SW480 (cell line): ENCODE measurements at places on chromosomes 11 and 22.

DNA sequence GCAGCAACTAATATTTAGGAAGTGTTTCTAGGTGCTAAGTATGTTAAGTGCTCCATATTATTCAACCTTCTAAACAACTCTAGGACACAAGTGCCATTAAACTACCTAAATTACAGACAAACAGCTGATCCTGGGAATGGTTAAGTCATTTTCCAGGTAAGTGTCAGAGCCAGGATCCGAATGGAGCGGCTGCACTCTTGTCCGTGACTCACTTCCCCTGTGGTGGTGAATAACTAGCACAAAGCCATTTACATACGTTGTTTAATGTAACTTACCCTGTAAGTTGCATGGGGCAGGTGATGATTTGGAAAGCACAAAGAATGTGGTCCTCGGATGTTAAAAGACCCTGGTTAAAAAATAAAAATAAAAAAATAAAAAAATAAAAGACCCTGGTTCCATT lies 8.8 kb upstream of the PRG2 start:
- peak; percentile 65 for DNase-seq

DNA sequence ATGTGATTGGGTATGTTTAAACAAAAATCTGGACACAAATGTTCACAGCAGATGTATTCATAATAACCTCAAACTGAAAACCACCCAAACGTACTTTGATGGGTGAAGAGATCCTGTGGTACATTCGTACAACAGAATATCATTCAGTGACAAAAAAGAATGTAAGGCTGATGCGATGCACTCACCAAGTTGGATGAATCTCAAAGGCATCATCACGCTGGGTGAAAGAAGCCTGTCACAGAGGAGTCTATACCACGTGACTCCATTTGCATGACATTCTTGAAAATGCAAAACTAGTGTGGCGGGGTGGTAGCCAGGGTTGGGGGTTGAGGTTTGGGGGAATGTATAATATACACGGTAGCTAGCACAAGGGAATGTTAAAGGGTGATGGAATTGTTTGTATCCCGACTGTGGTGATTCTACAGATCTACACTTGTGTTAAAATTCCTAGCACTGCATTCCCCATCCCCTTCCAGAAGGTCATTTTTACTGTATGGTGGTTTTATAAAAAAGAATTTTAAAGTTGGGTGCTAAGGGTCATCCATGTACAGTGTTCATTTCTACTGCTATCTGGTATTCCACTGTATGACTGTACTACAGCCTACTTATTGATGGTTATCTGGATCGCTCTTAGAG lies 35.0 kb upstream of the SLC25A1 start:
- no peak for DNase-seq

DNA sequence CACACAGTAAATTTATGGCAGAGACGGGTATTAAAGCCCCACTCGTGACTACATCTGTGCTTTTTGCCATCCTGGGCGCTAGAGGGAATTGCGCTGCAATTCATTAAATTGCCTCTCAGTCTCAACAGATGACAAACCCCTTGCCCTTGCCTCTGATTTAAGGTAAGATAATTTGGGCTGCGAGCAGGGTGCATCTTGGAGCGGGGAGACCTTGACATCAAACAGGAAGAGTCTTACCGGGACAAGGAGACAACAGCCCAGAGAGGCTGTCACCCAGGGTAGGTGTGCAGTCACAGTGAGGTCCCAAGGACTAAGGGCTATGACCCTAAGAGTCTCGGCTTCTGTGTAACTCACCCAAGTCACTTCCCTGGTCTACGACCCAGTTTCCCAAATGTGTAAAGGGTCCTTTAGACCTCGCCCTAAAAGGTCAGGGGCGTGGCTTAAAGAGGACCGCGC lies 449 bp upstream of the TOM1 start:
- peak; percentile 34 for DNase-seq

- DNase-seq = peak; percentile 12
Observed at GRCh38 chr11:8309862-8310261, 46.2 kb upstream of the LMO1 start.

GRCh38 chr11:57566905-57567514 lies 462 bp downstream of the UBE2L6 start:
- DNase-seq = no peak

DNA sequence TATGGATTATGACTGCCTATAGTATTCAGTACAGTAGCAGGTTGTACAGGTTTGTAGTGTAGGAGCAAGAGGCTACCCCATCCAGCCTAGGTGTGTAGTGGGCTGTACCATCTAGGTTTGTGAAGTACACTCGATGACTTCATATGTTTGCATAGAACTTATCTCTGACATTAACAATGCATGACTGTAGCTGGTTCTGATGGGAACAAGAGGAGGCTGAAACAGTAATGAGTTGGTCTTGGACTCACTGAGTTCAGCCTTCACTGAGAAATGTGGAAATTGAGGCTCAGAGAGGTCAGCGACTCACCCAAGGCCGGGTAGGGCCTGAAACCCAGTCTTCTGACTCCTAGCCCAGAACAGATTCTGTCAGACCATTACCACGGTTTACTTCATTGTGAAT lies 13.0 kb downstream of the MYO7A start:
- DNase-seq = no peak

- no peak for DNase-seq
Observed at GRCh38 chr11:115676206-115676605, 172.0 kb upstream of the CADM1 start.

DNA sequence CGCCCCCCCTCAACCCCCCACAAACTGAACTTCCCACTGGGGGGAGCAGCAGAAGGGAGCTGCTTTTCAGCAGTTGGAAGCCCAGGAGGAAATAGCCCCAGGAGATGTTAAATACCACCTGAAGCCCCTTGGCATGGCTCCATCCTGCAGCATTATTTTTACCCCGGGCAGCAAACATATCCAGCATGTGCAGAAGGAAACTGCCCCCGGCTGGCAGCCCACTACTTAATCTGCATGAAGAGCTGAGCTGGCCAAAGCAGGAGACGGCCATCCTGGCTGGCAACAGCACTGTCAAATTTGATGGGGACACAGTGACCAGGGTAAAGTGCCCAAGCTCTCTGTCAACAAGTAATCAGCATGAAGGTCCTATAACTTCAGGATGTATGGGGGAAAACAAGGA lies 32.0 kb downstream of the BUD13 start:
- DNase-seq = no peak

DNA sequence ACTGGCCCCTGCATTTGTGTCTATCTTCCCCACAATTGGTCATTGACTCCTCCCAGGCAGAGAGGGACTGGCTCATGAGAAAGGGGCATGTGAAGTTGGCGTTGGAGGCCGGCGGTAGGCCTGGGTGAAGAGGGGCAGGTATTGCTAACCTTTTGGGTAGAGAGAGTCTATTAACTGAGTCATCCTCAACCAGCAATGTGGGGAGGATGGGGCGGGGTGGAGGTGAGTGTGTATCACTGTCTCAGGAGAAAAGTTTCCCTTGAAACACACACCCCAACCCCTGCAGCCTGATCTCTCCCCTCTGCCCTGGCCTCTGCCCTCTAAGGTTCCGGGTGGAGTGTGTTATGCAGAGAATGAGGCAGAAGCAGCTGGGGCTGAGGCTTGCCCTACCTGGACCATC lies 60.1 kb upstream of the PHF21B start:
- DNase-seq = peak; percentile 32

- no peak for DNase-seq
Observed at GRCh38 chr11:134517621-134518293, 105.7 kb upstream of the B3GAT1 start.

DNA sequence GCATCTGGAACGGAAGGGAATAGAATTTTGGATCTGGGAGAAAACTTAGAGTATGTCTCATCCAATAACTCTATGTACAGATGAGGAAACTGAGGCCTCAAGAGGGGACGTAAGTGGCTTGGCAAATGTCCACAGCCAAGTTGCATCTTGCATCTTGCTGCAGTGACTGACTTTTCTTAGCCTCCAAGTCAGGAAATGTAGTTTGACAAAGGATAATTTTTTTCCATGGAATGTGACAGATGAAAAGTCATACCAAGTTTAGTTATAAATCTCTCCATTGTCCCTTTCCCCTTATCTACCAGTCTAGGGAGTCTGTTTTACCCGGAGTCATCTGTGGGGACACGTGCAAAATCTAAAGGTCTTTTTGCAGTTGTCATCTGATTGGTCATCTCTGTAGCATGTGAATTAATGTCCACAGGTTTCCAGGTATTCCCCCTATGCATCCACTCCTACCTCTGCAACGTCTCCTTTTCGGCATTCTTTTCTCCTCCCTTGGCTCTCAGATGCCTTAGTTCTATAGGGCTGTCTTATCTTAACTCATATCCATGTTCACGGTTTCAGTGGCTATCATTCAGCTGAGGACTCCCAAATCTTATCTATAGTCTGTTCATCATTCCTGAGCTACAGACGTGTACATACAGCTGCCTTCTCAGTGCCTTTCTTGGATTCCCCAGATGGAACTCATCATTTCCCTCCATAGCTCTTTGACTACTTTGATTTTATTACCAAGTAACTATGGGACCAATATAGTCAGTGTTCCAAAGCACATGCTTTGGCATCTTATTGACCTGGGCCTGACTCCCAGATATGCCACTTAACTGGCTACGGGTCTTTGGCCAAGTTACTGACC lies 139.5 kb upstream of the TIMP3 start:
- no peak for DNase-seq

DNA sequence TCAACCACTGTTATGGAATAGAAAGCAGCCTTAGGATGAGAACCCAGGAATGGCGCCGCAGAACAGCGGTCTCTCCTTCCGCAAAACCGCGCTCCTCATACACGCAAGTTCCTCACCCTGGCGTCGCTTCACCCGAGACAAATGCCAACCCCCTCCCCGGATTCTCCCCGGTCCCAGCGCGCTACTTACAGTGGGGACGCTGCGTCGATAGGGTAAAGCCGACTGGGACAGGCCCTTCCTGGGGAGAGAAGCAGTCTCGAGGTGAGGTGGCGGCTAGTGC lies 287 bp downstream of the RPS13 start:
- DNase-seq = no peak

GRCh38 chr11:63969461-63969860 lies 5.0 kb upstream of the COX8A start:
- DNase-seq = no peak

- no peak for DNase-seq
Observed at GRCh38 chr11:34898474-34898873, 17.7 kb downstream of the APIP start.

DNA sequence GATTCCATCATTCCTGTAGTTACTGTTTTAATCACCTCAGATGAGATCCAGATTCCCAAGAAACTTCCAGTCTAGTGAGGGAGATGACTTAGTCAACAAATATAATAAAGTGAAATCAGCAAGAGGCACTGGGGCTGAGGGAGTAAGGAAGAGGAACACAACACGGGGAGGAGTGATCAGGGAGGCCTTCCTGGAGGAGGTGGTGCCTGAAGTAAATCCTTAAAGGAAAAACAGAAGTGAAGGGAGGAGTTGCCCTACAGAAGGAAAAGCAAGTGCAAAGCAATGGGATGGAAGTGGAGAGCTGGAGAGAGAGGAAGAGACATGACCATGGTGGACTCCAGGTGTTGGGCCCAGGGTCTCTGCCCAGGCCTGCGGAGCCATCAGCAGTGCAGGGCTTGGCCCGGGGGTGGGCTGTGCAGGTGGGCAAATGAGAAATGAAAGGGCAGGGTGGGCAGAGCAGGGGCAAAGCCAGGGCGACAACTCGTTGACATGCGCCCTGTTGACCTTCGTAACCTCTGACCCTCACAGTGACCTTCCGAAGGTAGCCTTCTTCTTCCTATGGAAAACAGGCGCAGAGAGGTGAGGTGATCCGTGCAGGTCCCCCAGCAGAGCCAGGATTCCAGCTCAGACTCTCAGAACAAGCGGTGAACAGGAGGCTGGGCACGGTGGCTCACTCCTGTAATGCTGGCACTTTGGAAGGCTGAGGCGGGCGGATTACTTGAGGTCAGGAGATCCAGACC lies 12.1 kb upstream of the PPARA start:
- no peak for DNase-seq

GRCh38 chr22:37154925-37155712 lies 5.4 kb upstream of the IL2RB start:
- no peak for DNase-seq

DNA sequence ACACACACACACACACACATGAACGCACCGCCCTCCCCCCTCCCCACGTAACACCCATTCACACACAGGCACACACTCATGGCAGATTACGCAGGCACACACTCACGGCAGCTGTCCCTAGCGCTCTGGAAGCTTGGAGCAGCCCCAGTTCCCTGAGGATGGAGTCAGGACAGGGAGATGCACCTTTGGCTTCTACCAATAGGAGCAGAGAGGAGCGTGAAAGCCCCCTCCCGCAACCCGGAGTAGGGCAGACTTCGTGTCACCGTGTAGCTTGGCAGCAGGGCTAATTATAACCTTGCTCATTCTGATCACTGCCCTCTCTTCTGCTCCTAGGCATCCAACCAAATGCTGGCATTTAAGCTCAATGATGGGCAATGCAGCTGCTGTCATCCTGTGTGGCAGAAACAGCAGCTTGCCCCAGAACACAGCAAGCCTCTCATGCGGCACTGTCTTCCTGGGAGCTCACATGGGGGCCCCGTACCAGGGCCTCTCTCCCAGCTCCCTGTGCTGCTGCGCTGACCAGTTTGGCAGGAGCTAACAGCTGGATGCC lies 31.9 kb downstream of the ANKK1 start:
- DNase-seq = no peak

- peak; percentile 60 for DNase-seq
Observed at GRCh38 chr11:126585774-126586491, 230.4 kb downstream of the ST3GAL4 start.

GRCh38 chr11:45024846-45025588 lies 74.3 kb upstream of the TP53I11 start:
- DNase-seq = no peak

DNA sequence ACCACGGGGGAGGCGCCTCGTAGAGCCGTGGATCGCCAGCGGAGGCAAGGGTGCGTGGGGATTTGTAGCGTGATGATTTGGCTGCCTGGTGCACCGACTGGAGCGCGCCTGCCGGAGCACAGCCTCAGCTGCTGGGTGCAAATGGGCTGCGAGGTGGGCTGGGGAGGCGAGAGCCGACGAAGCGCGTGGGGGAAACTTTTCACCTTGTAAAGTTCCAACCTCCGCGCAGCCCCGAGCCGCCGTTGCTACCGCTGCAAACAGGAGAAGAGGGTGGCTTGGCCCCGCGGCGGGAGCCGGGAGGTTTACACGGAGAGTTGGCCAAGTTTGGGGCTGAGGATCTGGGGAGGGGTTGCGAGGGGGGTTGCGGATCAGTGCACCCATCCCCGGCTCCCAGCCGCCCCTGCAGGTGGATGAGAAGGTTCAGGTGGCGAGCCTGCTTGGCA lies 528 bp downstream of the FAT3 start:
- no peak for DNase-seq

DNA sequence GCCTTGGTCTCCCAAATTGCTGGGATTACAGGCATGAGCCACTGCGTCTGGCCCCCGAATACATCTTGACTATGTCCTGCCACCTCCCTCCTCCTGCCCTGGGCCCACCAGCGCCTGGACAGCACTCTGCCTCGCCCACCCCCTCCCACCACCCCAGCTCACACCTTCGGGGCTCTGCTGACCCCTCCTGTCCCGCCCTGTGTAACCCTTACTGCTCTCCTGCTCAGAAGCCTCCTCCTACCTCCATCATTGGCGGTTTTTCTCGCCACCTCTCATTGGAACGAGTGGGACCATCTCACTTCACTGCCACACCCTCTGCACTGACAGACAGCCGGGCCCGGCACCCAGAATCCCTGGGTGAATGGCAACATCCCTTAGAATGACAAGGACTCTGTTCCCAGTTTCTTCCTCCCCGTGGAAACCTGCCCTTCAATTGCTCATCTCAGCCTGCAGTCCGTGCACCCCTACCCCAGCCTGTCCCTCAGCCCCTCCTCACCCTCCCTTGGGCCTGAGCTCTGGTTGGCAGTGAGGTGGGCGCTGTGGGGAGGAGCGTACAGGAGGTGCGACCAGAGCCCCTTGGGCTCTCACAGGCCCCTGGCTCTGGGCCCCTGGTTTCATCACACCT lies 32.2 kb downstream of the LRRC74B start:
- no peak for DNase-seq
